ENCODE measurements at places on chromosomes 12 and 14.

DNA sequence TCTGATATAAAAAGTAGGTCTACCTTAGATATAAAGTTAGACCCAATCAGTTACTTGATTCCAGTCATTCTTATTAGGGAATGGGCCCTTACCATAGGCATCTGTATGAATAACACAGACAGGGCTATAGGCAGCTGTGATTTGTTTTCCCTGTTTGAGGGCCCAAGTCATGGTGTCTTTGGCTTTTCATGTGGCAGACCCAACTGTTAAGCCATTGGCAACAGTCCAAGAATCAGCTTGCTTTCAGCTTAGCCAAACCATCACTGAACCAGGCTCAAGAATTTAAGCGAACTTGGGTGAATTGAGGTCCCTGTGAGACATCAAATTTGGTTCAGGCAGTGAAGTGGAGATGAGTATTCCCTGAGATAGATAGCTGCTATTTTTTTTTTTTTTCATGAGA lies 111.2 kb downstream of the LRRIQ1 start:
- DNase-seq: no peak

- no peak for DNase-seq
Observed at GRCh38 chr14:100779691-100780080, 46.2 kb upstream of the MEG3 start.

DNA sequence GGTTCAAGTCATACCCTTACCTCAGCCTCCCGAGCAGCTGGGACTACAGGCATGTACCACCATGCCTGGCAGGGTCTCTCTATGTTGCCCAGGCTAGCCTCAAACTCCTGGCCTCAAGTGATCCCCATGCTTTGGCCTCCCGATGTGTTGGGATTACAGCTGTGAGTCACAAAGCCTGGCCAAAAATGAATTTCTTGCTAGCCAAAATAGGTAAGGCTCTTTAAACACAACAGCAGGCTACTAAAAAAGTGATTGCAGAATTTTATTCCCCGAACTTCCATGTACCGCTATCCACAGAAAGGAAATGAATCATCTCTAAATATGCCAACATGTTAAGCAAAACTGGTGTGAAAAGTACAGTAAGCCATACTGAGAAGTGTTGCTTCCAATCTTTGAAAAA lies 50.6 kb downstream of the WDHD1 start:
- DNase-seq: no peak

DNA sequence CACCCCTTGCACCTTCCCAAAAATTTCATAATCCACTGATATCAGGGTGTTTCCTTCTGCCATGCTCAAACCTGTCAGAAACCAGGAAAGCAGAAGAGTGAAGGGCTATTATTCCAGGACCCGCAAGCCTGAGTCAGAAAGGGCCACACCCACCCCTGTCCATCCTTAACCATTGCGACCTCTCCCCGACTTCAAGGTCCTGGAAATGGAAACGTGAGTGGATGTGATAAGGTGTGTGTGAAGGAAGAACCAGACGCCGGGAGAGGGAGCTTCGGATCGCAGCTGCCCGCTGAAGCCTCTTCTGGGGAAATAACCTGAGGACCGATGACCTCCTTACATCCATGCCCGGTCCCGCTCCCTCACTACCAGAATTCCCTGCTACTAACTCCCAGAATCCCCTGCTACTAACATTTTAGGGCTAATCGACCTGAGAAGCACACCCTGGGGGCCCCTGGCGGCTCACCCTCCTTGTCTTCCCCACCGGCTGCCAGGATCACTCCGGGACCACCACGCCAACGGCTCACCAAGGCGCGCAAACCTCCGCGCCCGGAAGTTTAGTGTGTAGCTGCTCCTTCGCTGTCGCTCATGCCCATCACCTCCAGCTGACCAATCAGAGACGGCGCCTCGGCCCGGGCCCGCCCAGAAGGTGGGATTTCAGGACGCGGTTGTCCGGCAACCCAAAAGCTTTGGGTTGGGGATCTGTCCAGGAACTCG lies at the start of gene ACYP1:
TSS of gene ACYP1 (minus strand) at position 534 of the 714 bp plus-strand sequence. CDS start at position 63, 471 bp downstream.
- peak; percentile 74 for DNase-seq

- DNase-seq: no peak
Observed at GRCh38 chr14:81147140-81147897, 73.4 kb downstream of the GTF2A1 start.

DNA sequence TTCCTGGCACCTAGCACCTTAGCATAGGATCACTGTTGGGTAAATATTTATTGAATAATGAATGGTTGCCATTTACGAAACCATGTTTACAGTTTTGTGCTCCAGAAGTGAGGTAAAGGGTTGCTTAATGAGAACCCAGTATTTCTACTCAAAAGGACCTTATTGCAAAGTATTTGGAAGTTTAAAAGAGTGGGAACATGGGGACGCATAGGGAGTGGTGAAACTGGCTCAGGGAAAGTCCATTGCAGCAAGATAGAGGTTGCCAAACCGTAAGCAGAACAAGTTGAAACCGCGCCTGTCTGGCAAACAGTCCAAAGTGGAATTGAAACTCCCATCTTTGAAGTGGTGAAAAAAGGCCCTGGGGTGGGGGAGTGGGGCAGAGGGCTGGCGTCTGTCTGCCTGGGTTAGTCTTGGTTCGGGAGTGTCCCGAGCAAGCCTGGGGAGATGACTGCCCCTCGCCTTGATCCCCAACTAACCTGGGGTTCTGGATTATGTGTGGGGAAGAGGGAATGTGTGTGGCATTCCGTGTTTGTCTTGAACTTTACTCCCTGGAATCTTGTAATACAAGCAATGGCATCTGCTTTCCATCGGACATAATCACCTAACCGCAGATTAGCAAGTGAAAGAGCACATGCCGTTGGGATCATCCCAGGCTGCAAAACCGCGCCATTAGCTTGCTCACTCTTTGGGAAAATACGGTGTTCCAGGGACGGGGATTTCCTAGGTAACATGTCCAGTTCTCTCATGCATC lies 7.2 kb downstream of the ALDH2 start:
- no peak for DNase-seq

GRCh38 chr12:67091678-67092077 lies 177.5 kb upstream of the CAND1 start:
- DNase-seq: no peak

DNA sequence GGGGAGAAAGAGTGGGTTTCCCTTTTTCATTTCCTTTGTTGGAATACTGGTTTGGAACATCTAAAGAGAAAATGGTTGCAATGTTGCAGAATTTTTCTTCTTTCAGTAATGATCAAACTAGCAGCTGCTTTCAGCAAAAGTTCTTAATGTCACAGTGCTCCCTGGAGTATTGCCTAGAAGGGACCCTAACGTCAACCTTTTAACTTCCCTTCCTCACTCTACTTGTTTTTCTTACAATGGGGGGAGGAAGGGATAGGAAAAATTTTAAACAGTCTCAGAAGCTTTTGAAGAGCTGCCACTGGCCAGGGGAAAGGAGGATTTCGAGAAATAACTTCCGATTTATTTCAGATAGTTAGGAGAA lies 521.8 kb downstream of the MED13L start:
- no peak for DNase-seq

DNA sequence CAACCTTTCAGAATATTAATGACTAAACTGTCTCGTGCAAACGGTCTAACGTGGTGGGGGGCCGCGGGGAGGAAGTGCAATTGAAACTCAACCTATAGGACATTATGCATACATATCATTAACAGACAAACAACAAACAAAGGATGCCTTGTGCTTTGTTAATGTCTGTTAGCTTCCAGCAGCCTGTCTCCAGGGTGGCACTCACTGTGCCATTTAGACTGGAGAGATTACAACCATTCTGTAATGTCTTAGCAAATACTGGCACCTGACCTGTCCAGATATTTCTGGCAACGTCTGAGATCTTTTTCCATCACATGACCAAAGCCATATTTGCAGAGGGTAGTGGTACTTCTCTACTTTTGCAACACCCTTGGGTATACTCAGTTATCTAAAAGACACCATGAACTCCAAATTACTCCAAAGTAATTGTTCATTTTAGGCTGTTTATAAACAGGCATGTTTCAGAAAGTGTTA lies 11.6 kb downstream of the BHLHE41 start:
- DNase-seq: no peak

DNA sequence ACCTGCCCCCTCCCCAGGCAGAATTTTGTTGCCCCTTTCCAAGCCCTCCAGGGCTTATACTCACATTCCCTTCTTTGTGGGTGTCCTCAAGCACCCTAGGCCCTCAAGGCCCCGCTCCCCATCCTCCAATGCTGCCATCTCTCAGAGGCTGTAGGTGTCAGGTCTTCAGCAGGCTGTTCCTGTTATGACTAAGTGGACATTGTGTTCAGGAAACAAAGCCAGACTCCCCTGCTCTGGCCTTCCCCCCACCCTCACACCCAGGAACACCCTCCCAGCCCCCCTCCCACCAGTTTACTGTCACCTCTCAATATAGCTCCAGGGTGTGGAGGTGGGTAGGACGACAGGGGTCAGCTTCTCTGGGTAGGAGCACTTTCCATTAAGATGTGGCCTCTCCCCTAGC lies 1.4 kb upstream of the MYH6 start:
- no peak for DNase-seq

DNA sequence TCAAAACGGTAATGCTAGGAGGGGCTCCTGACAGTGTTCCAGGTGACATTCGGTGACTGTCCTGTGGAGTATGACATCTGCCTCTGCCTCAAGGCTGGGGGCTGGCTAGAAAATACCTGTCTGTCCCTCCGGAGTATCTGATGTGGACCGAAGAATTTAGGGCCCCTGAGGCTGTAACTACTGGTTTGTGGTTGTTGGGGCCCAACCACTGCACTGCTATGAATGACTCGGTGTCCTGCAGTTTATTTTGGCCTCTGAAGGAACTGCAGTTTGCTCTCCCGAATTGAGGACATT lies 198.9 kb upstream of the CAND1 start:
- no peak for DNase-seq

GRCh38 chr12:19529951-19530636 lies 90.8 kb downstream of the AEBP2 start:
- no peak for DNase-seq

- no peak for DNase-seq
Observed at GRCh38 chr12:107435520-107435919, 250.1 kb upstream of the PWP1 start.

- DNase-seq: no peak
Observed at GRCh38 chr14:25381498-25381897, 331.6 kb upstream of the STXBP6 start.

DNA sequence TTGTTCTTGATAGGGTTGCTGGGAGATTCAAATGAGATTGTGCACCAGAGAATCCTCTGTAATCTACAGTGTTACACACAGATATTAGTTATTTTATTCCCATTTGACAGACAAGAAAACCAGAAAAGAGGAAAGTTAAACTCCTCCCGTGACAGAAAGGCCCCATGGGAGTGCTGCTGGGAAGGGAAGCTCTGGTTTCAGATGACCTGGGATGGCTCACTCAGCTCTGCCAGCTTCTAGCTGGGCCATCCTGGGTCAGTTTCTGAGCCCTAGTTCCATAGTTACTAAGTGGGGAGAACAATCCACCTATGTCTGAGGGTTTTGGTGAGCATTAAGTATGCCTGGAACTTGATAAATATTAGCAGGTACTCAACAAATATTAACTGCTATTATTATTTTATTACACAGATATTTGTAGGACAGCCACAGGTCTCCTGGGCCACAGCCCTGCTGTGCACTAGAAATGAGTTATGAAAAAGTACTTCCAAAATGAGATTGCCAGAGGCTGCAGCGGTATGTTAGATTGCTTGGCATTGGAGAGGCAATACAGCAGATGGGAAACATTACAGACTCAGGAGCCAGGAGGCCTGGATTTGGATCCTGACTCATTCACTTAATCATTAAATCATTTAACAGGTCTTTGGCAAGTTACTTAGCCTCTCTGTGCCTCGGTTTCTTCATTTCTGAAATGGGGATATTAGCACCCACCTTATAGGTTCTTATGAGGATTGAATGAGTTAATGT lies 47.1 kb upstream of the STON2 start:
- no peak for DNase-seq

DNA sequence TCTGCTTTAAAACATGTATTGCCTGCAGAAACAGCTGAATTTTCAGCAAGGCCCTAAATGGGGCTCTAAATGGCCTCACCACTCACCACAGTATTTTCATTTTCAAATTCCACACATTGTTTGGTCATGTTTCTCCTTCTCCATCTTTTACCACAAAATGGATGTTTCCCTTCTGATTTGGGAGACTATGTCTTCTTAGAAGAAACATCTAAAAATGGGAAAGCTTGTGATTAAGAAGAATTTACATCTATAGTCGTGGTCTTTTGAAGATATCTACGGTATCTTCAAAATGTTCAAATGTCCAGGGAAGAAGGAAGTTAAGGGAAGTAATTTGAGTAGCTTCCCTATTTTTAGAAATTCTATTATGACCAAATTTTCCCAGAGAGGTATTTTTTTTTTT lies 20.7 kb upstream of the TUBA1C start:
- no peak for DNase-seq

DNA sequence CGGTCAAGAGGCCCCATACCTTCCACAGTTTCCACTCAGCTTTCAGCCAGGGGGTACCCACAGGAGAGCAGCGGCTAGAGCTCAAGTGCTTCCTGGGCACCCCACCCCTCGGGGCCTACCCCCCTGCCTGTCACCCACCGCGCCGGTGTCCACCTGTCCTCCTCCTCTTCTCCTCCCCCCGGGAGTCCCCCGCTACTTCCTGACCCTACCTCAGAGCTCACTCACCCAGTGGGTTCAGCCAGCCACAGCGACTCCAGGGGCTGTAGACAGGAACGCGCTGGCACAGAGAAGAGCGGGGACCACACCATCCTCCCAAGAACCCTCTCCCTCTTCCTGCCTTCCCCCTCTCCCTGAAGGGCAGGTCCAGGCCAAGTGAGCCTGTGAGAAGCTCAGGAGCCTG lies 123.0 kb downstream of the ESRRB start:
- DNase-seq: no peak

- DNase-seq: no peak
Observed at GRCh38 chr12:111242184-111242583, 126.7 kb downstream of the PHETA1 start.

- no peak for DNase-seq
Observed at GRCh38 chr14:59359431-59360124, 105.6 kb downstream of the GPR135 start.

- DNase-seq: peak; percentile 9
Observed at GRCh38 chr12:31477687-31478086, 113.2 kb downstream of the DENND5B start.

DNA sequence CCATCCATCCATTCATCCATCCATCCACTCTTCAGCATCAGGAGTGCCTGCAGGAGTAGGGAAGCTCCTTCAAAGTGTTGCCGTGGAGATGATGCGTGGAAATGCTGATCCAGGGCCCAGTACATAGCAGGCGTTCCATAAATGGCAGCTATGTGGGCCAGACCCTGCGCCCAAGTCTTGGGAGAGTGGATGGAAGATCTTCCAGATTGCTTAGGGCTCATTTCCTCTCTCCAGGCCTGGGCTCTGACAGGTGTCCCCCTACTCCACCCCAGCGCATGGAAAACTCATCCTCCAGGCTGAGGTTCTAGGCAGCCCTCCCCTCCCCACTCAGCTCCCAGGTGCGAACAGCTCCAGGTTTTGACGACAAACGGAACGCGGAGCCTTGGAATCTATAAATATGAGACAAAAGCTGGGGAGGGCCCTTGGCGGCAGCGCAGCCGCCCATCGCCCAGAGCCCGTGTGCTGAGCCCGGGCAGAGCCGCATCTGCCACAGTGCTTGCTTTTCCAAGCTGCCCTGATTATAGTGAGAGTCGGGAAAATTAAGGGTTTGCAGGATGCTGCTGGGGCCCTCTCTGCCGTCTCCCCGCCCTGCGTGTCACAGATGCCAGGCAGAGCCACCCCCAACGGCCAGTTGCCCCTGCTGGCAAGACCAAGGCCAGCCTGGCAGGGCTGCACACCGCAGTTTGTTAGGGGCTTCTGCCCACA lies 1.6 kb downstream of the BEGAIN start:
- no peak for DNase-seq

- no peak for DNase-seq
Observed at GRCh38 chr14:24910408-24910986, 139.4 kb downstream of the STXBP6 start.

Measured in GM19239 (cell line).